ENCODE measurements at places on chromosomes 13 and 19.

DNA sequence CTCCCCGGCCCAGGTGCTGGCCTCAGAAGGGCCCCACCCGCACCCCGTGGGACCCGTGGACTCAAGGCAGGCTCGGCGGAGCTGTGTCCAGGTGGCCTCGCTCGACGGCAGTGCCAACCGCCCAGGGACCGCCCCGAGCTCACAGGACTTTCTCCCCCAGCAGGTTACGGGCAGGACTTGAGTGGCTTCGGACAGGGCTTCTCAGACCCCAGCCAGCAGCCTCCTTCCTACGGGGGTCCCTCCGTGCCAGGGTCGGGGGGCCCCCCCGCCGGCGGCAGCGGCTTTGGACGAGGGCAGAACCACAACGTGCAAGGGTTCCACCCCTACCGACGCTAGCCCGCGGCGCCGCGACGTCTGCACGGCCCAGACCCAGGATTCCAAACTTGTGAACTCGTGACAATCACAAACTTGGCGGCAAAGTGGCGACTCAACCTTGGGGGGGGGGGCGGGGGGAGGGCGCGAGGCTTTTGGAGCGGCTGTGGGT lies 3.6 kb upstream of the RPS15 start:
- no peak for DNase-seq

- peak; percentile 76 for DNase-seq
Measured at GRCh38 chr19:14048443-14049153, 13.3 kb downstream of the PALM3 start.

DNA sequence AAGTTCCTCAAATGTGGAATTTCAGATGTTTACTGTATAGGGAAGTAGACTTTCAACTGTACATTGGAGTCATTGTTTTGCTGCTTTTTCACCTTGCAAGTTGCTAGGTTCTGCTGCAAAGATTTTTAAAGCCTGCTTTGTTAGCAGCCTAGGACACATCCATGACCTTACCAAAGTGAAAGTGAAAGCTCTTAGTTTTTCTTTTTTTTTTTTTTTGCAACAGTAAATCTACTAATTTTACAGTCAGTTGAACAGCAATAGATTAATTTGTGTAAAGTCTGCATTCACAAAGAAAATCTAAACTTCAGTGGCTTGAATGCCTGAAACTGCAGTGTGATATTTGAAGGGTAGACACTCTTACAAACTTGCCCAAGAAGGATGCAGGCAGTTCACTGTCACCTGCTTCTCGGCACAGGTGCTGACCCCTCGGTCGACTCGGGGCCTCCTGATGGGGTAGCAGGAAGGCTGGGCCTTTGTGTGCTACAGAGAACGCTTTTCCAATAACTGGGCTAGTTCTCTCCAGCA lies 5.0 kb upstream of the MTIF3 start:
- DNase-seq: no peak

GRCh38 chr19:39415111-39416046 lies 2.9 kb downstream of the PLEKHG2 start:
- no peak for DNase-seq

GRCh38 chr13:29718694-29719093 lies 123.2 kb upstream of the SLC7A1 start:
- no peak for DNase-seq

DNA sequence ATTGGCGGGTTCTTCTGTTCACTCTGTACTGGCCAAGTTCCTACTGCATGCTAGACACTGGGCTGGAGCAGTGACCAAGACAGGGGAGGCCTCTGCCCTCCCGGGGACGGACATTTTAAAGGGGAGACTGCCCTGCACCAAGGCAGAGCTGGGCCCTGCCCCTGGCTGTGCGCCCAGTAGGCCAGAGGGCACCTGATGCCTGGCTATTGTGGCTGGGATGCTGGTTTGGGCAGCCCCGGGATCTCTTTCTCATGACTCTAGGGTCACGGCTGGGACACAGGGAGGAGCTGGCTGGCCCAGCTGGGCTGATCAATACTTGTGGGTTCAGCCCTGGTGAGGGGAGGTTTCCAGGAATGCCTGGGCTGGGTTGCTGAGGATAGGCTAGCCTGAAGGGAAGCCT lies 17.7 kb downstream of the LIPE start:
- DNase-seq: no peak

DNA sequence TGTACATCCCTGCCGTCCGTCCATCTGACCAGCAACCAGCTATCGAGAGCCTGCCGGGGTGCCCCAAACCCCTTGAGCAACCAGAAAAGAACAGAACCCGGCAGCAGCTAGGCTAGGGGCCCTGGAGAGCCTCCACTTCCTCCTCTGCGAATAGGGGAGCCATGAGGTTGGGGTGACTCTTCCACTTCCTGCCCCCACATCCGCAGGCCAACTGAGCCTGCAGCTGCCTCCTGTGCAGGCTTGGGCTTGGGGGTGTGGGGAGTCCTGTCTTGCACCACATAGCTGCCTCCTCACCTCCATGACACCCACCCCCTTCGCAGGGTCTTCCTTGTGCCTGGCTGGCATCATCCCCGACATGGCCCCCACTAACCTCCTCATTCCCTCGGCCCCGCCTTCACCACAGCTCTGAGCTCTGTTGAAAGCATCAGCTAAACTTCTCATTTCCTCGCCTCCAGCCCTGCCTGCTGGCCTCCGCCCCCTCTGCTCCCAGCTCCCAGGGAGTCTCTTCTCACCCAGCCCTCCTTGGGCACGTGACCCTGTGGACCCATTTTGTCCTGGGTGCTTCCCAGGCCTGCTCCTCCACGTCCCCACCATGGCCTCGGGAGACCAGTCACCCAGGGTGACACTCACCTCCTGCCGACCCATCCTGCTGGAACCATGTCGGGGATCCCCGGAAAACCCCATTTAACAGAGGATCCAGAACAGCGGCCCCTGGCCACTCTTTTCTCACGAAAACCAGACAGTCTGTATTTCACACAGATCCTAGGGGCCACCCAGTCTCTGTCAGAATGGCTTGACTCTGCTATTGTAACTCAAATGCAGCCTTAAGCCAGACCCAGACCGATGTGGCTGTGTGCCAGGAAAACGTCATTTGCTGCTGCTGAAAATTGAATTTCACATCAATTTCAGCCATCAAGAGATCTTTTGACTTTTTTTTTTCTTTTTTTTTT lies 50.4 kb downstream of the MYO9B start:
- DNase-seq: peak; percentile 52

DNA sequence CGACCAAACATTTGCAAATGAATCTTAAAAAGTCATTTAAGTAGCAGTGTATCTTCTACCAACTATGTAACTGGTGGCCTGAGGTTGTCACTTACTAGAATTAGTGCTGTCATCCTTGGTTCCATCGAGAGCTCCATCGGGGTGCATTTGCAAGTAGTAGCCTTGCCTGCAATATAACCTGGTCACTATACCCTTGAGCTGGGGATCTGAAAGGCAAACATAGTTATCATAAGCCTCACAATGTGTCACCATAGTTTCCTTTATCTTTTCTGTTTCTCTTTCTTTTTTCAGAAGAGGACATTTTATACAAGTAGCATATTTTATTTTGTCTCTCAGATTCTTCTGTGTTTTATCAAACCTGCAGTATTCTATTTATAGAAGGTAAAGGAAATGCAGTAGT lies 422.6 kb downstream of the ITGBL1 start:
- DNase-seq: no peak

DNA sequence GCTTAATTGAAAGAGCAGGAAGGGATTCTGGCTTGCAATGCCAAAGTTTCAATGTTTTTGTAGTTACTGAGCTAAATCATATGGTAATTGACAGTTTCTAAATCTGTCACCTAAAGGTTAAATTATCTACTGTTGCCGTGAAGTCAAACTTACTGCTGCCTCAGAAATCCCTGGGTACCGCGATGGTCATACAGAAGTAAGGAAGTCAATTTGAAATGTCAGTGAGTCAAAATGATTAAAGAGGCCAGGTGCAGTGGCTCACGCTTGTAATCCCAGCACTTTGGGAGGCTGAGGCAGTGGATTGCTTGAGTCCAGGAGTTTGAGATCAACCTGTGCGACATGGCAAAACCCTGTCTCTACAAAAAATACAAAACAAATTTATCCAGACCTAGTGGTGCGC lies 48.8 kb upstream of the TPM4 start:
- no peak for DNase-seq

- no peak for DNase-seq
Measured at GRCh38 chr19:41089959-41090358, 1.7 kb downstream of the CYP2A13 start.

GRCh38 chr13:111387026-111387871 lies 66.8 kb downstream of the TEX29 start:
- DNase-seq: no peak

- no peak for DNase-seq
Measured at GRCh38 chr13:34361560-34361959, 543.6 kb downstream of the RFC3 start.

DNA sequence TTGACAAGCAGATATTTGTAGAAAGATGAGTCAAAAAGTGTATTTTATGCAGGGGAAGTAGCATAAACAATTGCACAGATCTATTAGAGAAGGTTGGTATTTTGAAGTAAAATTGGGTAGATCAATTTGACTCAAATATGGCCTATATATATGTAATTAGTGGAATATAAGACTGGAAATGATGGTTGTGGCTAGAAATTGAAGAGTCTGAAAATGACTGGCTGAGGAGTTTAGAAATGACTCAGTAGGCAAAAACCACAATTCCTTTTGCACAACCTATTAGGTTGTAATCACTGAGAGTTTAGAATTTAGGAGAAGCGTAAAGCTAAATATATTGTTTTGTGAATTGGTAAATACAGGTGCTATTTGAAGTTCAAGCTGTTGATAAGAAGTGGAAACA lies 622.6 kb upstream of the PCDH20 start:
- no peak for DNase-seq

Measured in stimulated activated CD4-positive, alpha-beta T cell treated with anti-CD3 and anti-CD28 coated beads, Interleukin-15, amount 100 ng/mL, for 1 hour (primary cell).